ENCODE measurements at places on chromosomes 12 and 14.

GRCh38 chr12:131116468-131117117 is 162.9 kb downstream of the ADGRD1 start:
- DNase-seq: no peak

- peak; percentile 37 for DNase-seq
These were observed 248.1 kb downstream of the APAF1 start for GRCh38 chr12:98893126-98893674.

- DNase-seq: no peak
These were observed 8.1 kb downstream of the SHMT2 start for GRCh38 chr12:57237596-57237931.

GRCh38 chr14:92439537-92440344 is 73.8 kb upstream of the RIN3 start:
- DNase-seq: peak; percentile 94

GRCh38 chr12:52126605-52127578 is 47.4 kb downstream of the SMIM41 start:
- no peak for DNase-seq

DNA sequence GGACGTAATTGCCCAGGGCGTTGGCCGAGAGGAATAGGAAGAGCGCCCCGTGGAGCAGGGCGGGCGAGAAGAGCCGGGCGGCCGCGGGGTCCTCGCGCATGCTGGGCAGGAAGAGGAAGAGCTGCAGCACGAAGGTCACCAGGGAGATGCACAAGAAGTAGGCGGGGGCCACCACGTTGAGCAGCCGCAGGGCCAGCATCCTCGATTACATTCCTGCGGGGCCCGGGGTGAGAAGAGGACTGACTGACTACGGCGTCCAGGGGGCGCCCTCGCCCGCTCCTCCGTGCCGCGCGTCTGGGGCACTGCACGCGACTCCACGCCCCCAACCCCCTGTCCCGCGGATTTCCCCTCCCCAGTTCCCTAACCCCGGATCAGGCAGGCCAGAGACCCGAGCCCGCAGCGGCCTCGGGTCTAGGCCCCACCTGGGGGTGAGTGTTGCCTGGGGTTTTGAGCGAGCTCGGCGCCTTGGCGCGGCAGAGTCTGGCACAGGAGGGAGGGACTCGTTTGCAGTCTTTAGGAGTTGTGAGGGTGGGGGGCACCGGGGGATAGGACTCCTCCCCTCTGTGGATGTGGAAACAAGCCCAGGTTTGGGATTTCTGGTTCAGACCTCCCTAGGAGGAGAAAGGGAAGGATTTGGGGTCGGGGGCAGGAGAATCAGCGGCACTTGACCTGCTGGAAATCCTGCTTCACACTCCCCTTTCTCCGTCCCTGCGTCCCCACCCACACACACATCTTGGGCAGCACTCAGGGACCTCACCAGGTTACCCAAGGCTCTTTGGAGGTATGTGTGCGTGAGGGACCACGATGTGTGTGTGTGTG is 1.8 kb downstream of the ZDHHC22 start:
- peak; percentile 30 for DNase-seq

DNA sequence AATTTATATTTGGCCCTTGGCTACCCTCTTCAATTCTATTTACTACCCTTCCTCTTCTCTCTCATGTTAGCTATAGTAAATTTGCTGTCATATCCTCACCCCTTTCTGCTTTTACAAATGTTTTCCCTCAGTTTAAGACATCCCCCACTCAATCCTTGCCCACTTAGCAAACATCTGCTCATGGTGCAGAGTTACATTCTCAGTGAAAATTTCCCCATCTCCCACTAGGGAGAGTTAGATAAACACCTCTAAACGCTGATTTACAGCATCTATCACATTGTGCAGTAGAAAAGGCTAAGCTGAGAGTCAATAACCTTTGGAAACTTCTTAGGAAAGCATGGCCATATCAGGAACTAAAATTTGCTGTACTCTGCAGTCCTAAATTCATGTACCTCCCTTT is 69.0 kb downstream of the DENND5B start:
- DNase-seq: no peak

DNA sequence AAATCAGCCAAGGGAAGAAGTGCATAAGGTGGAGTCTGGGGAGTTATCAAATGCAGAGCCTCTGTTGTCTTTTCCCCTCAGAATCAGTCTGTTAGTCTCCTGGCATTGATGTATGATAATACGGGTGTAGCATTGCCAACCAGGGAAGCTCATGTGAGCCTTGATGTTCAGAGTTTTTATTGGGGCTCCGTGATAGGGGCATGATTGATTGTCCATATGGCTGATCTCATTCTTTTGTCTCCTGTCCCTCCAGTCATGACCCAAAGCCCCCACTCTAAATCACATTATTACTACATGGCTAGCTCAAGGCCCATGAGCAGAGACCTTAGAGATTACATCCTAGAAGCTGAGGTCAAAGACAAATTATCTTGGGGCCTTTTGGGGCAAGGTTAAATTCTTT is 140.9 kb downstream of the NUBPL start:
- no peak for DNase-seq

DNA sequence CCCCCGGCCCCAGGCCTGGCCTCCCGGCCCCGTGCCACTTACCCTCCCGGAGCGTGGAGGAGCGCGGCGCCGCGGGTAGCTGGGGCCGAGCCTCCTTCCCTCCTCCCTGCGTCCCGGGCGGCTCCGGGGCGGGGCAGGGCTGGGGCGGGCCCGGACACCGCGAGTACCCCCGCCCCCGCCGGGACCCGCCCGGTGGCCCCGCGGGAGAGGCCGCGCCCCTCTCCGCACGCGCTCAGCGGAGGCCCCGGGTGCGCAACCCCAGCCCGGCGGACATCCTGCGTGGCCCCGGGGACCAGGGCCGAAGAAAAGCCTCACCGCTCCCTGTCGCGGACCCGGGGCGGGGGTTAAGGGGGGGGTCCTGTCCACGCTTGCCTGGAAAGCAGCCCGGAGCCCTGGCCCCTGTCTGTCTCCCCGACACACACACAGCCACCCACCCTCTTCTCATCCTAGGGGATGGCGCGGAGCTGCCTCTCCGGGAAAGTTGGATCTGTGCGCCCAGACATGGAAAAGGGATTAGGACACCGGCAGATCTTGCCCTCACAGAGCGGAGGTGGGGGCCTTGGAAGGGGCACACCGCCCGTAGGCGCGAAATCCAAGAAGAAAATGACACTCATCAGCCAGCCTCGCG is at the start of gene SYNE3:
TSS of gene SYNE3 (minus strand) at position 97 of the 628 bp plus-strand sequence. CDS start 40,829 bp downstream, outside the sequence.
- DNase-seq: no peak

GRCh38 chr14:39419272-39419671 is 13.0 kb downstream of the FBXO33 start:
- DNase-seq: no peak

GRCh38 chr14:63650256-63650952 is 8.7 kb upstream of the WDR89 start:
- DNase-seq: no peak
